OCI-LY7 (cell line): ENCODE measurements at places on chromosomes 12 and 14. TPM values are rescaled to one million over a fixed set of nuclear protein-coding genes. Genes with fewer than 3 reads are reported as not detected.

The IQSEC3 gene
- total RNA-seq, result not detected in 2 replicates

The PROX2 gene
- total RNA-seq, result 0.74 and 0.76 TPM in 2 replicates

DNA sequence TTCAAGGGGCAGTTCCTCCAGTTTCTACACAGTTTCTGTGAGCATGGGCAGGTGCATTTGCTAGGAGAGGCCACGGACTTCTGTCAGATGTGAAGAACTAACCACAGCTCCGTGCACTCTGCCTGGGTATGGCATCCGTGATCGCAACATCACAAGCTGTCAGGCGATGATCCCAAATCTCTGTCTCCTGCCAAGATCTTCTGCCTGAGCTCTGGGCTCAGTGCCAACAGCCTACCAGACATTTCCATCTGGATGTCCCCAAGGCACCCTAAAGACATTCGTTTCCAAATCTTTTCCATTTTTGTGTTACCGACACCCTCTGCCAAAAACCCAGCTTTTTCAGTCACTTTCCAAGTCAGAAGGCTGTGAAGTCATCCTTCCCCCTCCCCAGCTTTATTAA is 292.1 kb downstream of the GLT1D1 start:
- no peak for DNase-seq

The NPFF gene
- not detected in 2 replicates for total RNA-seq

The SERPINA3 gene
- not detected in 2 replicates for total RNA-seq

DNA sequence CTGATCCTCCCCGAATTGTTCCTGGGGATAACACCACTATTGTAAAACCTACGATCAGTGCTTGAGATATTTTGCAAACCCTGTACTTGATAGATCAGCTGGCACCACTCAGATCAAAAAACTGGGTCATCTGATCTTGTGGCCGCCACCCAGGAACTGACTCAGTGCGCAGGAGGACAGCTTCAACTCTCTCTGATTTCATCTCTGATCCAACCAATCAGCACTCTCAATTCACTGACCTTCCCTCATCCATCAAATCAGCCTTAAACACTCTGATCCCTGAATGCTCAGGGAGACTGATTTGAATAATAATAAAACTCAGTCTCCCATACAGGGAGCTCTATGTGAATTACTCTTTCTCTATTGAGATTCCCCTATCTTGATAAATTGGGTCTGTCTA is 4.2 kb upstream of the XPOT start:
- no peak for DNase-seq

- peak; percentile 76 for DNase-seq
These were observed 51.0 kb downstream of the MAGOHB start for GRCh38 chr12:10562306-10562933.

The EEF1AKMT3 gene
- total RNA-seq, result 6.3 TPM in 2 replicates

The HOXC9 gene
- 0.42 and 0.57 TPM in 2 replicates for total RNA-seq

GRCh38 chr14:73462048-73462715 is 3.8 kb upstream of the NUMB start:
- no peak for DNase-seq

The SERPINA1 gene
- total RNA-seq, result not detected in 2 replicates

GRCh38 chr14:100294213-100294962 is 11.9 kb downstream of the SLC25A29 start:
- peak; percentile 26 for DNase-seq

- no peak for DNase-seq
These were observed 85.4 kb upstream of the CRY1 start for GRCh38 chr12:107178776-107179175.

GRCh38 chr14:75685910-75686309 is 24.9 kb downstream of the TTLL5 start:
- DNase-seq, result no peak

GRCh38 chr14:101134161-101134631 is 230.7 kb upstream of the RTL1 start:
- no peak for DNase-seq

DNA sequence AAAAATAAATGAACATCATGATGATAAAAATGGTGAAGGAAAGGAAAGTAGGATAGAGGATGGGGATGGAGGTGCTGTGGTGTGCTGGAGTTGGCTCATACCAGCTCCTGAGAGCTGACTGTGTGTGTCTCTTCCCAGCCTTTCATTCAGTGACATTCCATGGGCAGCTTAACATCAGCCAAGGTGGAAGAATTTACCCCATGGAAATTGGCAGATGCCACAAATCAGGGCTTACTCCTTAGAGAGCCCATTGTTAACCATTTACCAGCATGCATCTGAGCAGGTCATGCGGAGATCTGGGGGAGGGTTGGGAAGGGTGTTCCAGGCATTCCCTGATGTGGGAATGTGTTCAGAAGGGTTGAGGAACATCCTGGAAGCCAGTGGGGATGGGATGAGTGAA is 164.7 kb upstream of the MYL2 start:
- DNase-seq, result no peak

DNA sequence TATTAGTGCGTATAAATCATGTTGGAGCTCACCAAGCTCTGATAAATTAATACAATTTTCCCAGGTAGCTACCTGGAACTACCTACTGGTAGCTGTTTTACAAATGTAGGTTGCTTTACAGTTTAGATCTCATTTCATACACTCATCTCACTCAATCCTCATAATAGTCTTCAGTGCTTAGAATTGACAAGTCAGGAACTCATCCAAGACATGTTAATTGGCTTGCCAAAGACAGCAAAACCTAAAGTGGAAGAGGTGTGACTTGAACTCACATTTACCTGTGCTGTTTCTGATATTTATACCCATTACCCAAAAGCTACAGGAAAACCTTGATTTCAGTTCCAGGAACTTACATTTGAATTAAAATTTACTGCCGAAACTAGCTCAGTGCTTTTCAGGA is 296.7 kb downstream of the DIO2 start:
- no peak for DNase-seq

DNA sequence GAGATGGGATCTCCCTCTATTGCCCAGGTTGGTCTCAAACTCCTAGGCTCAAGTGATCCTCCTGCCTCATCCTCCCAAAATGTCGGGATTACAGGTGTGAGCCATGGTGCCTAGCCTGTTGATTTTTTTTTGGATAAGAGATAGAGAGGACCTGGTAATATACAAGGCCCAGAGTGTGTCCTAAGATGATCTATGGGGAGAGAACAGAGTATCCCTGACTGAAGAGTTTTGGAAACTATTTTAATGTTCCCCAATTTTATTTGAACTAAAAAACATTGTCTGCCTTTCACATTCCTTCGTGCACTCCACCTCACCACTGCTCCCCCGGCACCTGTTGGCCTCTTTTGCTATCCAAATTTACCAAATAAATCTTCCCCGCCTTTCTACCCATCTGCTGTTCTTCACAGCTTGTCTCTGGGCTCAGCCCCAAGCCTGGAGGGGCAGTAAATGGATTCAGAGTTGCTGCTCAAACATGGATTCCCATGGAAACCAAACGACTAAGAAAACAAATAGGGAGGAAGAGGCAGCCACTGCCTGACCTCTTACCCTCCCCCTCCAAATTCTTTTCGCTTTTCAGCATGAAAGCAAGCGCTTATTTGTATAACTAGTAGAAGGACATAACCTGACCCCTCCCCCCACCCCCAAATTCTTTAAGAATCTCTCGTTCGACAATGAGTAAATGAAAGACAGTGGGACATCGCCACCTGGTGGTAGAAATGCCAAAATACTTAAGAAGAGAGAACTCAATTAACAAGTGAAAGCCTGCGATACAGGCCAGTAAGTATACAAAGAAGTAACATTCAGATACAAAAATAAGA is 22.6 kb downstream of the OR10G3 start:
- peak; percentile 90 for DNase-seq

DNA sequence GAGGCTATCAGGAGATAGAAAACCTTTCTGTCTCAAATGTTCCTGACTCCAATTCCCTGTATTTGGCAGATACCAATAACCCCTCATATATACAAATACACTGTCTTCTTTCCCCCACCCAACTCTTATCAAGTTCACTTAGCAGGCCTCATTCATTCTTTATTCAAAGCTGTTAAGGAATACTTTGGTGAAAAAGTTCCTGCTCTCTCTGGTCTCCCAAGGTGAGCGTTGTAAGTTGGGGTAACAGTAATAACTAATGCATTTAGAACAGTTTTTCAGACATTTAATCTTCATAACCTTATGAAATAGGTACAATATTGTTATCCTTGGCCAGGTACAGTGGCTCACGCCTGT is 3.9 kb upstream of the GDF11 start:
- no peak for DNase-seq

The NPAS3 gene
- total RNA-seq, result not detected in 2 replicates

GRCh38 chr14:61838661-61839245 is 76.5 kb downstream of the SNAPC1 start:
- DNase-seq, result no peak

GRCh38 chr14:92590941-92591340 is 77.4 kb downstream of the RIN3 start:
- no peak for DNase-seq

DNA sequence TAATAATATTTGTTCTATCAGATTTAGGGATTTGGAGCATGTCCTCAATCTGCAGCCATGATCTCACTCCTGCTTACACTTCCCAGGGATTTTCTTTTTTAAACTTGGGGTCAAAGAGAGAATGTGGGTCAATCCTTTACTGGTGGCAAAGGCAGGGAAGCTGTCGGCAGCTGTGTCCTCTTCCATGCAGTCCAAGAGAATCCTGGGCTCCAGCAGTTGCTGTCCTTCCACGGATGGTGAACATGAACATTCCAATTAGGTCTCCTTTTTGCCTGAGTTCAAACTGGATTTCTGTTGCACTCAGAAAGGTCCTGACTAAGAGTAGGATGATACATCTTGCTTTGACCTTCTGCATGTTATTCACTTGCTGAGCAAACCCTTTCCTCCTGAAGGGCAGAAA is 73.9 kb downstream of the ARL6IP4 start:
- DNase-seq, result no peak

- no peak for DNase-seq
These were observed 94.1 kb downstream of the SLC25A47 start for GRCh38 chr14:100416921-100417860.

DNA sequence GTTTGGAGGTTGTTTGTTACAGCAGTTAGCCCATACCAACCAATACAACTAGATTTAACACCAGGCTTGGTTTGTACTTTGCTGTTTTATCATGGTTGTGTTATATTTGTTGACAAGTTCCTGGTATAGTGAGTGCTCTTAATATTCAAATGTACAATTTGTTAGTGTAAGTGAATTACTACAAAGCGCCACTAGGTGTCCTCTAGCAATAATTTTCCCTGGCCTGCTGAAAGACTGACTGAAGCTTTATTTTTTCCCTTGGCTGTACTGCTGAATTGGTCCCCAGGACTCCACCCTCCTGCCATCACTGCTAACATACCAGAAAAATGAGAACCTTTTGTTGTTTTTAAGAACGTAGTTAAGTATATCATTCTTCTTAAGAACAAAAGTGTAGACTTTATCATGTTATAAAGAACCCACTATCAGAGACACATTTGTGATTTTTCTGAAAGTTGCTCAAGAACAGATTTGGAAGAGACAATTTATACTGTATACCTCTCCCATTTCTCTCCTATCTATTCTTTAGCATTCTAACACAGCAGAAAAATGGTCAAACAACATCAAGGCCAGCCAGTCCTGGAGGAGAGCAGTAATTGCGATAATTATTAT is 75.3 kb upstream of the FAR2 start:
- DNase-seq, result peak; percentile 47

- peak; percentile 94 for DNase-seq
These were observed 15.1 kb upstream of the GRIP1 start for GRCh38 chr12:66693901-66694513.

- DNase-seq, result no peak
These were observed 151.0 kb upstream of the LMO3 start for GRCh38 chr12:16756833-16757555.

The CCDC177 gene
- not detected in 2 replicates for total RNA-seq

GRCh38 chr12:61891632-61892031 is 368.6 kb upstream of the USP15 start:
- no peak for DNase-seq

DNA sequence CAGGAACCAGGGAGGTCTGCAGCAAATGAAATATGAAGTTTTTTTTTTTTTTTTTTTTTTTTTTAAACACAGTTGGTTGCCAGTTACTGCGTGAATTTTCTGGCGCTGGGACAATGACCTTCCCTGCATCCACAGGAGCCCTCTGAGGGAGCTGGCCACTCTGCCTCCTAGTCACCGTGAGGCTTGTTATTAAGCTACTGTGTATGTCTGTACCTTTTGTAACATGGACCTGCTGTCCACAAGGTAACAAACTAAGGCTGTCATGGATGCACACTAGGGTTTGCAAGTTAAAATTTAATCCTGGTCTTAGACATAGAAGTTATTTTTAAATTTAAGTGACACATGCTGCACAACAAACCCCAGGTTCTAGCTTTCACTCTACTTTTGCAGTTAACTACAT is 211.0 kb downstream of the SSPN start:
- no peak for DNase-seq

DNA sequence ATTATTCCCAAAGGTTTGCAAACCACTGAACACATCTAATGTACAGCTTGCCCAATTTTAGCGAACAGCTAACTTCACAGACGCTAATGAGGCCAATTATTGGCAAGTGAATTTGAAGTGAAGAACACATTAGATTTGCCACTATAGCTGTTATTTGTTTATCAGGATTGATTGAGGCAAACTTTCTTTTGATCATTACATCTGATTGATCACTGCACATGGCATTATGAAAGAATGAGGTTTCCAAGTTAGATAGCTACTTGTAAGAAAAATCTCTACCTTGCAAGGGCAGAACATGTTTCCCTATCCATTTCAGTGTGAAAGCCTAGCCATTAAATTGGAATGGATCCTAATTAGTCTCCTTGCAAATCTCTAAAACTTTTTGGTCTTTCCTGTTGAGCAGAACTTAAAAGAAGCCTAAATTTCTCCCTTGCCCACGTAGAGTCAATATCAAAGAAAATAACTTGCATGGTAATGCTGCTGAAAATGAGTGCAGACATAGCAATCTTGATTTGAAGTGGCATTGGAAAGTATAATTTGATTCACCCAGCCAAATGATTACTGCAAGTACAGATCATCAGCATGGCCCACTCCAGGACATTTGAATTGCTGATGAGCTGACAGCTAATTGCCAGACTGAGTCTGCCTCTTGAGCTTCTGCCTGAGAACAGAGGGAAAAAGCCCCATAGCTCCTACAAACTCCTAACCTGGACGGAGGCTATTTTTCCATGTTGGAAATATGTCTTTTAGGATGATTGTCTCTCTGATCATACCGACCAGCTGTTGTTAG is 98.6 kb downstream of the TPH2 start:
- no peak for DNase-seq

The NGB gene
- not detected in 2 replicates for total RNA-seq
